ENCODE measurements at places on chromosomes 4 and X.
A peak's percentile ranks its signal among the peaks of the same experiment; 100 is the strongest.

- no peak for DNase-seq
Observed at GRCh38 chrX:154018518-154019060, 1.1 kb downstream of the IRAK1 start.

GRCh38 chrX:46459603-46460002, 85.6 kb downstream of the ZNF674 start:
- no peak for DNase-seq

DNA sequence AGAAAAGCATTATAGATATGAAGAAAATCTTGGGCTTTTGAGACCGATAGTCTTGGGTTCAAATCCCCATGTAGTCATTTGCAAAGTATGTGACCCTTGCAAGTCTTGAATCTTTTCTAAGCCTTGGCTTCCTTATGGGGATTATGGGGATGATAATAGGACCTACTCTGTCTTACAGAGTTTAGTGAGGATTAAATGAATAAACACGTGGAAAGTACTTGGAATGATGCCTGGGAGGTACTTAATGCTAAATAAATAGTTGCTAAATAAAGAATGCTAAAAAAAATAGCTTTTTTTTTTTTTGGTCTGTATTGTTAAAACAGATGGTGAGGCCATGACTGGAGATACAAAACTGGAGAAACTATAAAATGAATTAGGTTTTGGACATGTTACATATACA, 292.7 kb downstream of the GPAT3 start:
- no peak for DNase-seq

DNA sequence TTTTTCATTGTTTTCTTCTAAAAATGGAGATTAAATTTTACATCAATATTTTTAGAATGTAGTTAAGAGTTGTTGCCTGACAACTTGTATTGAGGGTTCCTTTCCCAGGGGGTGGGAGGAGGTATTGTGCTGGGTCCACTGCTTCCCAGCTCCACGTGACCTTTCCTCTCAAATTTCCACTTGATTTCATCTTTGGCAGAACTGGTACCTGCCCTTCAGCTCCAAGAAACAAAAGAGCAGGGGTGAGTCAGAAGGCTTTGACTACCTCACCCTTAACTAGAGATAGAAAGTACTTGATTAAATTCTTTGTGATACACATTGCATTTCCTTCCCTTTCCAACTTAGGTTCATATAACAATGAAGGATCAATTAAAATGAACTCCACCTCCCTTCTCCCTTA, 19.7 kb downstream of the TRIM2 start:
- DNase-seq, result no peak

- DNase-seq, result no peak
Observed at GRCh38 chrX:15221321-15221720, 48.6 kb downstream of the ASB9 start.

GRCh38 chr4:113760094-113760794, 1.3 kb downstream of the CAMK2D start:
- DNase-seq, result peak; percentile 39

DNA sequence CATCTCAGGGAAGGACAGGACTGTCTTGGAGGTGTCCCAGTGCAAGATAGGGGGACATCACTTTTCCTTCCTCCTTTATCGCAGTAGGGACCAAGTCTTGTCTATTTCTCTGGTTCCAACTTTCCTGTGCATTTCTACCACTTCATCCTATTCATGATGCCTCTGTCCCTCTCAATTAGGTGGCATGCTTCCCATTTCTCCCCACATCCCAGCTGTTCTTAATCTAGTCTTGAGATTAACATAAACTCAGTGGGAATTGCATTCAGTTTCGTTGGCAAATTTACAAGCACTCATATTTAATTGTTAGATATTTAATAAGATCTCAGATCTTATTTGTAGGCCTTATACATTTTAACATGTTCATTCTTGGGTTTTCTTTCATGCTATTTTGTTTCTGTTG, 15.7 kb upstream of the ODAM start:
- DNase-seq, result no peak

DNA sequence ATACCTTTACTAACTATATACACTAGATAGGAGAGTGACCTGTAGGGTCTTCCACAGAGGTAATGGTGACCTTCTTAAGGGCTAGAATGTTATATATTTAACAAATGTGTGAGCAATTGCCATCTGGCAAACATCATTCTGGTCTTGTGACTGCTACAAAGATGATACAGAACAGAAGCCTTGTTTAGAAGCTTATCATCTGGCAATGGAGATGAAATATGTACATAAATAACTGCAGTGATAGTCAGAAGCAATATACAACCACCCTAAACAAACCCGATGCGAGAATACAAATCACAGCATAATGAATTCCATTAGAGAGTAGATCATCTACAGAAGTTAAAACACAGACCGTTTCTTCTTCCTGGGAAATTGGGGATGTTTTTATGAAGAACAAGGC, 952.7 kb upstream of the SLIT2 start:
- DNase-seq, result no peak

DNA sequence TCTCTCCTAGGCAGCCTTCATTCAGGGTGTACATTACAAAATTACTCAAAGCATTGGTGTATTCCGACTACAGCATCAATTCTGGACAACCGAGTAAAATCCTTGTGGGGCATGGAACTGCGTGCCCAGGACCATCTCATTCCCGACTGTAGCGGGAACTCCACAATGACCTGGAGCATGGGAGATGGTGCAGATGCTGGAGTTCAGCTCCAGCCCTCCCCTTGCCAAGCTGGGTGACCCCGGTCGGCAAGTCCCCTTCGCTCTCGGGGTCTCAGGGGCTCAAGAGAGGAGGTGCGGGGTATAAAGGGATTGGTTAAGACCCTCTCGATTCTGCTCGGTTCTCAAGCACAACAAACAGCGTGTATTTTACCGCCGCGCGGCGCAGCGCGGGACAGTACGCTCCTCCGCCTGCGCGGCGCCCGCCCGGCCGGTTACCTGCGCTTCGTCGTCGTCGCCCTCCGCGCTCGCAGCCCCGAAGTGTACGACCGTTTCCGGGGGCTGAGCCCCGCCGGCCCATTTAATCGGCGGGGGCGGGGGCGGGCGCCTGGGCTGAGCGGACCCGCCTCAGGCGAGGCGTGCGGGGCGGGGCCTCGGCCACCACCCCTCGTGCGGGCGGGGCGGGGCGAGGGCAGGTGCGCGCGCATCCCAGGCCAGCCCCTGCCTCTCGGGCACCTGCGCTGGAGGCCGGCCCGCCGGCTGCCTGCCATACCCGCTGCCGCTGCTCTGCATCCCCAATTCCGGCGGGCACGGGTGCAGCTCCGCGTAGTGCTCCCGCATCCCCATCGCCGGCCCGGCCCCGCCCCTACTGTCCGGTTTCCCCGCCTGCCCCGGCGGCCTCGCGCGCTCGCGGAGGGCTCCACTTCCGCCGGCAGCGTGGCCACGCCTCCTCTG, at the start of gene G6PD:
Gene G6PD (minus strand): TSS at position 493 of the 891 bp plus-strand sequence. CDS start 691 bp downstream, outside the sequence.
- peak; percentile 78 for DNase-seq

- no peak for DNase-seq
Observed at GRCh38 chr4:151824656-151825055, 63.8 kb upstream of the GATB start.

DNA sequence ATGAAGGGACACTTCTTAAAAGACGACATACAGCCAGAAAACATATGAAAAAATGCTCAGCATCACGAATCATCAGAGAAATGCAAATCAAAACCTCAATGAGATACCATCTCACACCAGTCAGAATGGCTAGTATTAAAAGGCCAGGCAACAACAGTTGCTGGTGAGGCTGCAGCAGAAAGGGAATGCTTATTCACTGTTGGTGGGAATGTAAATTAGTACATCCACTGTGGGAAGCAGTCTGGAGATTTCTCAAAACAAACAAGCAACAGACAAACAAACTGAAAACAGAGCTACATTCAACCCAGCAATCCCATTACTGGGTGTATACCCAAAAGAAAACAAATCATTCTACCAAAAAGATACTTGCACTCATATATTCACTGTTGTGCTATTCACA, 197.9 kb downstream of the EVC2 start:
- DNase-seq, result no peak

DNA sequence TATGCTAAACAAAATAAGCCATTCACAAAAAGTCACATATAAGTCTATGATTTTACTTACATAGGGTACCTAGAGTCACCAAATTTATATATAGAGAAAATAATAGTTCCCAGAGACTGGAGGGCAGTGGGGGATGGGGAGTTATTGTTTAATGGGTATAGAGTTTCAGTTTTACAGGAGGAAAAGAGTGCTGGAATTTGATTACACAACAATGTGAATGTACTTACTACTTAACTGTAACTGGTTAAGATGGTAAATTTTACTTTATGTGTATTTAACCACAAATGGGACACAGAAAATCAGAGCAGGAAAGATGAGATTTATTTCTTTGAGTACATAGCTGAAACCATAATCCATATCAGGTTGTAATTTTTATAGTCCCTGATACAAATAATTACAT, 144.4 kb downstream of the TMA16 start:
- DNase-seq, result no peak

DNA sequence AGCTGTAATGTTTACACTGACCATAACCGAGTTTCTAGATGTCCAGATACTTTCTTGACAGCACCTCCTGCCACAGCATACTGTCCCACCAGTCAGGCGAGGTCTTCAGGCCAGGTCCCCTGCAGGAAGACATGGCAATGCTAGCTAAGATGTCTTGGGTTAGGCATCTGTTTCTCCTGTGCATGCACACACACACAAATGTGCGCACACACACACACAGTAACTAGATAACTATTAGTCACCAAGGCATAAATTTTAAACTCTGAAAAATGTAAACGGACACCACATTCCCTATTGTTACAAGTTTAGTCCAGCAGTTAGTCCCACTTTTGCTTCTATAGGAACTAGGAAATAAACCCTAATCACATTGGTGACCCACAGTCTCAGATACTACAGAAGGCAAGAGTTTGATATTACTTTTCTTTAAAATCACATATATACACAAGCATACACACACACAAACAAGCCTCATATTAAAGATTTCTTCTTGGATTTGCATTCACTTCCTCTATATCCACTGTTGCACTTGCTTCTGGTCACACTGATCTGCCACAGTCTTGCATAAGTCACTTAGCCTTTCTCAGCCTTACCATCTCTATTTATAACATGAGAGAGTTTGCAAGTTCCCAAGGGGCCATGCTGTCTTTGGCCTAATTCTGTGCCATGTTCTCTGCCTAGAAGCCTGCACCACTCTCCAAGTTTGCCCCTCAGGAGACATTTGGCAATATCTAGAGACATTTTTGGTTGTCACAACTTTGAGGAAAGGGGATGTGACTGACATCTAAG, 32.2 kb downstream of the IL21 start:
- no peak for DNase-seq

DNA sequence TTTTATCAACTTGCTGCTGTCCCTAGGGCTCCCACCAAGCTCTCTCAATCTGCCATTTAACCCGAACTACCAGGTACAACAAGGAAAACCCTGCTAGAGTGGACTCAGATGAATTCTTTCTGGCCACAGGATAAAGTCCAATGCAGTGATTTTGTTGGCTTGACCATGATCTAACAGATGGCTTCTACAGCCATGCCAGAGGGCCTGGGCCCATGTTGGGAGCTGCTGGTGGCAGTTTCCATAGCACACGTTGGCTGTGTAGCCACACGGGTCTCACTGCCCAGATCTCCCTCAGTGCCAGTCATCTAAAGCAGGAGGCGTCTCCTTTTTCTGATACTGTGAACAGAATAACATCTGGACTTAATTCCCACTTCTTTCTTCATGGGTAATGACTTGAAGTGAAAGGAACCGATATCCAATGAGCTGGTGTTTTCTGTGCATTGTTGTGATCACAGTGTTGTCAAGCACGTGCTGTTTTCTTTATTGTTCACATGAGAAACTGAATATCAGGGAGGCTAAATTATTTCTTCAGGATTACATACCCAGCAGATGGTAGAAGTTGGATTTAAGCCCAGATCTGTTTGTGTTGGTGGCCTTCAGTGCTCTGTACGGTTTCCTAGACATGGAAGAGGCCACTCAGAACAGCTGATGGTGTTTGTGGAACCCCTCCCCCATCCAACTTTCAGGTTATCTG, 85.2 kb upstream of the CLCN4 start:
- DNase-seq, result no peak

- DNase-seq, result no peak
Observed at GRCh38 chr4:68410149-68410548, 37.1 kb upstream of the TMPRSS11E start.

DNA sequence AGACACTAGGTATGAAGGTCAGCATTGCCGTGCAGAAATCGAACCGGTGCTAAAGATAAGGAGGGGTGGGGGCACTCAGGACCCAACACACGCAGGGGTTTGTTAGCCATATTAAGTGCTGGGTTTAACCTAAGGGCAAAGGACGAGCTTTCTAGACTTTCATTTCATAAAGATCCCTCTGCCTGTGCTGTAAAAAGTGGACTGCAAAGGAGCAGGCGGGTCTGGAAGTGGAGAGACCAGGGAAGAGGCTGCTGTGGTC, 1.3 kb downstream of the CASP3 start:
- DNase-seq, result peak; percentile 6

GRCh38 chrX:143768976-143769375, 48.4 kb upstream of the SPANXN2 start:
- no peak for DNase-seq

- DNase-seq, result no peak
Observed at GRCh38 chrX:23666282-23666681, 1.0 kb upstream of the PRDX4 start.

- no peak for DNase-seq
Observed at GRCh38 chr4:146182443-146182842, 6.9 kb downstream of the LSM6 start.

DNA sequence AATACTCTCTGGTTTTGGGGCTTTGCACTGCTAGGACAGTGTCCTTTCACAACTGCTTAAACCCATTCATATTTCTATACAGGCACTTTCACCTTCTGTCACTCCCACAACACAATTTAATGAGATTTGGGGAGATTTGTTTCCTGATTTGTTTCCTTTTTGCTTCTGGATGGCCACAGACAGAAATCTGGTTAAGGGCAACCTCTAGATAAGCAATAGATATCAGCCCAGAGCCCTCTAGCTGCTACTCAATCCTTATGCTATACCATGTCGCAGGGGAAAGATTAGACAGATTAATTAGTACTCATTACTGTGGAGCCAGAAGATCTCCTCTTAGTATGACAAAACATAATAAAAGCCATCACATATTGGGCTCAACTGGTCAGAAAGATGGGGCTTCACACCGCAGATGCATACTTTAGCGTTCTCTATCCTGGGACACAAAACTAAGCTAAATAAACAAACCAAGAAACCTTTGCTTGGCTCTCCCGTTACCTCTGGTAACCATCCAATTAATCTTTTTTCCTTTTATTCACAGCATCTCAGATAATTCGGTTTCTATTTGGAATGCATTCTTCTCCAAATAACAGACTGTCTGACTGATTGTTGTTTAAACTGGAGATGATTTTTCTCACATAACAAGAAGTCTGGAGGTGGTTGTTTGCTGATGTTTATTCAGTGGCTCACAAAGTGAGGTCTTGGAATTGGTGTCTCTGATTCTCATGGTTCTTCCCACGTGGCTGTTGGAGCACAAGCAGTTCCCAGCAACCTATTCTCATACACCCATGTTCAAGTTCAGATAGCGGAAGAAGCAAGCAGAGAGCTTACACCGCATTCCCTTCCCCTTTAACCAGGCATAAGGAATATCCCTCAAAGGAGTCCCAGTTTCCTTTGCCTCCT, 41.0 kb upstream of the ZNF330 start:
- no peak for DNase-seq

GRCh38 chrX:14476205-14476604, 53.1 kb upstream of the GLRA2 start:
- DNase-seq, result no peak

Data from nephron progenitor cell (in vitro differentiated cells).